T follicular helper cell (primary cell): ENCODE measurements at places on chromosomes 3 and 15.

DNA sequence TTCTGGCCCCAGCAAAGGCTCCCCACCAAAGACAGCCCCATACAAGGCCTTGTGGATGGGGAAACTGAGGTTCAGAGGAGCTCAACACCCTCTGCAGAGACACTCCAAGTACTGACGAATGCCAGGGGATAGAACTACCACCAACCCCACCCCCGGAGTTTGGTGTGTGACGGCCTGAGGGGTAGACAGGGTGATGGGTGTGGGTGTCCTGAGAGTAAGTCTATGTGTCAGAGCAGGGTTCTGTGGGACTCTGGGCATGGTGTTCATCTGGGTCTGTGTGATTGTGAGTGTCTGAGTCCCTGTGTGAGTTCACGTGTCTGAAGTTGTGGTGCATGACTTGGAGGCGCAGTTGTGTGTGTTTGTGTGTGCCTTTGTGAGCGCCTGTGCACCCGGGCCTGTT, 7.4 kb downstream of the PTH1R start:
- DNase-seq = no peak

- DNase-seq = no peak
These were observed 9.9 kb downstream of the ARL6IP5 start for GRCh38 chr3:69094467-69095205.

DNA sequence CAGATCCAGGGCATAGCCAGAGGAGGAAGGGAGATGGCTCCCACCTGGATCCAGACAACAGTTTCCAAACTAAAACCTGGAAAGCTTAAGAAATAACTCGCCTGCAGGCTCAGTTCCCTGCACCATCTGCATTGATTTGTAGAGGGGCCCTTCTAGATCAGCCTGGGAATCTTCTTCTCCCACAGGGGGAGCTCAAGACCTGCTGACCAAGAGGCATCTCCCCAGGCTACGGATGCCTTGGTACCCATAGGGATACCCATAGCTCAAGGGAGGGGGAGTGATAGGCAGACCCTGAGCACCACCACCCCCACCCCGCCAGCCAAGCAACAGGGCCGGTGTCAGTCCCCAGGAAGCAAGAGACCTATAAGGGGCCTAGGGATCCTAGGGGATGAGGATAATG, 28.0 kb upstream of the DCLK3 start:
- DNase-seq = no peak

- peak; percentile 1 for DNase-seq
These were observed 31.2 kb downstream of the GOLGB1 start for GRCh38 chr3:121718205-121718846.

- no peak for DNase-seq
These were observed 18.0 kb upstream of the COMMD2 start for GRCh38 chr3:149770246-149770645.

- no peak for DNase-seq
These were observed 979.1 kb downstream of the MCTP2 start for GRCh38 chr15:95210436-95210981.

GRCh38 chr15:96053781-96054428, 276.6 kb upstream of the NR2F2 start:
- DNase-seq = no peak

DNA sequence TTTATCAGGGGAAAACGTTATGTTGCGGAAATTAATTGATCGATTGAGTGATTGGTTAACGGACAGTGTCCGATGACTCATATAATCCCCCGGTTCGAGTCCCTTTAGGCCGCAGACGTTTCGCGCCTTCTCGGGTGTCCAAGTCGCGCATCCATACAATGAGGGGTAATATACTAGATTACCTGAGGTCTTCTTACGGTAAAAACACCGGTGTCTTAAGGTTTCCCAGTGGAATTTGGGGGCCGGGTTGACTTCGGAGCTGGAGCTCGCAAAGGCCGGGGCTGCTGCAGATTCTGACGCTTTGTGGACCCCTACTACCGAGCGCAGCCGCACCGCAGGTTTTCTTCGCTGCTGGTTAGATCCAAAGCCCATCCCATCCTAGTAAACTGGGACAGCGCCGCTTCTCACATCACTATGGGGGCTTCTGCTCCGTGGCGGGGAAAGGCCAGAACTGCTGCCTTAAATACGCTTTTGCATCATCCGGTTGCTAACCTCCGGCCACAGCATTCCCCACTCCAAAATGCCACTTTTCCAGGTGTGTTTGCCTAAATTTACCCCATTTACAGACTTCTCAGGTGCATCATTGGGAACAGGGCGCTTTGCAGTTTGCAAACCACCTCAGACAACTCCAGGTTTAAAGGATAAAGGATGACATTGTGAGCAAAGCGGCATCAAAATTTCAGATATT, 858 bp upstream of the SACM1L start:
- no peak for DNase-seq

DNA sequence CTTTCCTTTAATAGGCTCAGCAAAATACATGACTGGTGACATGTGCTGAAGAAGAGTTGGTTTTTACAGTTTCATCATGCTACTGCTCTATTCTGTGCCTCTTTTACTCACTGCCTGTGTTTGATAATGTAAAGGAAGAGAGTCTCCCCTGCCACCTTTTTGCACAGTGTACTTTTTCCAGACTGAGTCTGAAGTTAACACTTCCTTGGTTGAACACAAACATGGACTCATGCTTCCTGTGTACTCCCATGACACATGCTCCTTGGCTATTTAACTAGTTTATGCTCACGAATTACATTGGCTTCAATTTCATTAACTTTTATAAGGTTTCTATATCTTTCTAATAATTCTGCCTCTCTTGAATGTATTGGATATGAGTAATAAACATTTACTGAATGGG, 396.1 kb downstream of the VGLL3 start:
- no peak for DNase-seq

- no peak for DNase-seq
These were observed 35.1 kb upstream of the IL12A start for GRCh38 chr3:159953325-159954085.

DNA sequence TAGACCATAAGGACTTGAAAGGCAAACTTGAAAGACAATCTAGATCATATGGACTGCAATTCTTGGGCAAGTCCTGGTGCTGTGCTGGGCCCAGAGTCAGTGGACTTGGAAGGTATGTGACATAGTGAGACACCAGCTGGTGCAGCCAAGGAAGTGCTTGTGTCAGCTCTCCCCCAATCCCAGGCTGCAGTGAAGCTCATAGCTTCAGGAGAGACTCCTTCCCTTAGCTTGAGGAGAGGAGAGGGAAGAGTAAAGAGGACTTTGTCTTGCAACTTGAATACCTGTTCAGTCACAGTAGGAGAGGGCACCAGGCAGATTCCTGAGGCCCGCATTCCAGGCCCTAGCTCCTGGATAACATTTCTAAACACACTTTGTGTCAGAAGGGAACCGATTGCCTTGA, 127.4 kb upstream of the ZPLD1 start:
- no peak for DNase-seq

- no peak for DNase-seq
These were observed 22.7 kb upstream of the IGF2BP2 start for GRCh38 chr3:185847506-185847905.

DNA sequence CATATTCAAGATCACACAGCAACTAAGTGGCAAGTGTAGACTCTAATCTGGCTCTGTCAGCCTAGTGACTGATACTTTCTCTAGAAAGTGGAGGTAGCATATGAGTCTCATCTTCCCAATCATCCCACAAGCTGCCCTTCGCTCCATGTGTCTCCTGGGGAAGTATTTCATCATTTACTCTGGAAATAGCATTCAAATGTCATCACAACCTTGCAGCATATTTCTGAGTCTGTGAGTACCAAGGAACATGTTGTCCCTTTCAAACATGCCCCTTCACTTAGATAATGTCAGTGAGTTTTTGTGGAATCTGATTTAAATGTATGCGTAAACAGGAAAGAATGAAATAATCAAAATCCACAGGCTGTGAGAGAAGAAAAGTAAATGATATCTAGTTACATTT, 322.9 kb downstream of the SLC9A9 start:
- no peak for DNase-seq

DNA sequence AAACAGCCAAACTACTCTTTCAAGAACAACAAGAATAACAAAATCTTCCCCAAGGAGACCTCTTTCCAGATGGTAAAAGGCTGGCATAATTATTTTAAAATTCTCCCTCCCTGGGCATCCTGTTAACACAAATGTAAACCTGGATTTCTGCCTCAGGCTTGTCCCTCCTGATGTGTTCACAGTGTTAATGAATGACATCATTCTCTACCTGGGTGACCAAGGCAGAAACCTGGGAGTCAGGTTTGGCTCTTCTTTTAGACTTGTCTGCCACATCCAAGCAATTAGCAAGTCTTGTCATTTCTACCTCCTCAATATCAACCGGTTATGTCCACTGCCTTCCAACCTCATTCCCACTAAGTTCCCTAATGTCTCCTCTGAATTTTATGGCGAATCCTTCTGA, 368.7 kb upstream of the TBL1XR1 start:
- no peak for DNase-seq

GRCh38 chr15:44215594-44215993, 20.5 kb upstream of the FRMD5 start:
- DNase-seq = no peak

- DNase-seq = no peak
These were observed 84.4 kb upstream of the C2CD4B start for GRCh38 chr15:62249501-62249900.

DNA sequence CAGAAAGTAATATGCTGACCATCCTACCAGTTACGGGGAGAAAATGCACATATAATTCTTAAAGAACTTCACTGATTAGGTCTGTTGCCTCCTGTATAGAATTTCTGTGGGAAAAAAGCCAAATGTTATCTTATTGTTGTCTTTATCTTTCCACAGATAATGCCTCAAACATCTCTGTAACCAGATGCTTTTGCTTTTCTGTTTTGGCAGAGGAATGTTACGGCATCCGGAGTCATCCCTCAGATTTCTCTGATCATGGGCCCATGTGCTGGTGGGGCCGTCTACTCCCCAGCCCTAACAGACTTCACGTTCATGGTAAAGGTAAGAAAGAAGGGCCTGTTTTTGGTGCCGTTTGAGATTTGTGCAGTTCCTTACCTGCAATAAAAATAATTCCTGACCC, 33.5 kb downstream of the PCCB start:
- no peak for DNase-seq

DNA sequence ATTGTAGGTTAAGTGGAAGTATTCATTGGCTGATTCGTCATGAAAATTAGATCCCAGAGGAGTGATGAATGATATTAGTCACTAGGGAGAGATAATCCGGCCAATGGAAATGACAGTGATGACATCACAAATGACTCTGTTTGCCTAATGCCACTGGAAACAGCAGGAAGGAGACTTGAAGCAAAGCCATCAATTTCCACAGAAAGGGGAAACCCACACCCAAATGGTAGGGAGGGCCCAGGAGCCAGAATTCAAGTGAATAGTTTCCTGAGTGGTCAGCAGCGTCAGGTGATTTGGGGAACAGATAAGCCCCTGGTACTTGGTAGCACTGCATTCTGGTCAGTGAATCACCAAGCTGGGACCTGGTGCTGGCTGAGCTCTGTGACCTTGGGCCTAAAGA, 3.3 kb upstream of the ADAMTS9 start:
- DNase-seq = no peak

- no peak for DNase-seq
These were observed 35.6 kb downstream of the NSUN3 start for GRCh38 chr3:94098452-94098851.

- no peak for DNase-seq
These were observed 1015.8 kb upstream of the EPHA6 start for GRCh38 chr3:95798628-95799027.

- no peak for DNase-seq
These were observed 306.2 kb upstream of the DPPA4 start for GRCh38 chr3:109643590-109643989.

- DNase-seq = no peak
These were observed 130.0 kb upstream of the BNIP2 start for GRCh38 chr15:59819092-59819491.

DNA sequence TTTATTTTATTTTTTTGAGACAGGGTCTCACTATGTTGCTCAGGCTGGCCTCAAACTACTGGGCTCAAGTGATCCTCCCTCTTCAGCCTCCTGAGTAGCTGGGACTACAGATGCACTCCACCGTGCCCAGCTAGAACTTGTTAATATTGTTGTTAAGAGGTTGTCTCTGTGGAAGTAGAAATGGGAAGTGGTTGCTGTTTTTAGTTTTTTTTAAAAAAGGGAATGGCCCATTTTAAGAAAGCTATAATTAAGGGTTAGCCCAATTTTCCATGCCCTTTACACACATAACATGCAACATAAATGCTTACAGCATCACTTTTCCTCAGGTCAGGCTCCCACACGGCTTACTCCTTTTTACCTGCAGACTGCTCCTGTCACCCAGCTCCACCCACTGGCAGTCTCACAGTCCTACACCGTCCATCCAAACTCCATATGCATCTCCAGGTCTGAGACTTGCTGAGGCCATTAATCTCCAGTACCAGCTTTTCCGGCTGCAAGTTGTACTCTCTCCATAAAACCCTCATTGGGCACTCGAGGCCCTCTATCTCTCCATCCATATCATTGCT, 19.8 kb downstream of the MORC1 start:
- DNase-seq = no peak

GRCh38 chr15:57919754-57920153, 145.8 kb downstream of the ALDH1A2 start:
- no peak for DNase-seq

DNA sequence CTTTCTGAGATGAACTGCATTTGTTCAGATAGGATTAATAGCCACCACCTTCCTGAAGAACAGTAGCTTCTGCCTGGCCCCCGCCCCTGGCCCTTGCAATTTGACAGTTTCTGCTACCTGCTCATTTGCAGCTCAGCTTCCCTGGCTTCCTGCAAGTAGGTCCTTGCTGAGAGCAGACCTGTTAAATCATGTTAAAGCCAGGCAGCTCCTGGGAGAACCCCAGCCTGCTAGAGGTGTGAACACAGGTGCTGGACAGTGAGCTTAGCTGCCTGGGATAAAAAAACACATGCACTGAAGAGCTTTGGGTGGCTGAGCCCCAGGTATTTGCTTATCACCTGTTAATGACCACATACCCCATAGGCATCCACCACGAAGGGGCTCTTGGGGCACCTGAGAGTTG, 143.4 kb downstream of the PTPRG start:
- no peak for DNase-seq

- DNase-seq = no peak
These were observed 46.2 kb downstream of the TBL1XR1 start for GRCh38 chr3:177150970-177151627.

GRCh38 chr3:82130046-82130445, 368.6 kb upstream of the GBE1 start:
- DNase-seq = no peak

DNA sequence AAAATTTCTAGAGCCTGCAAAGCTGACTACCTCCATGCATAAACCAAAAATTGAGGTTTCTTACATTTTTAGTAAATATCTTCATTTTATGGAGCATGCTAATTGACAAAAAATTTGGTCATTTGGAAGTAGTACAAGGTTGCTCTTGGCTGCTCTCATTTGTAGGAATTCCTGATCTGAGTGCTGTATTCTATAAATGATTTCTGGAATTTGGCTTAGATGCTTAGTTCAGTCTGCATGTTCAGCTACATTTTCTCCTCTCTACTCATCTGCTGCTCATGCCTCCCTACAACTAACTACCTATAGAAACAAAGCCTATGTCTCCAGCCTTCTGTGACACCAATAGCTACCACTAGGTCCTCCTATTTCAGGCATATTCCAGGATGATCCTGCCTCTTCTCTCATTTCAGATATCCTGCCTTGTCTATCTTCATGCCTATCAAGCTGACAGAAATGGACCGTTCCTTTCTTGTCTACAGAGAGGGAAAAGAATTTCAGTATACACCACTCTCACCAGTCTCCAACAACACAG, 901.1 kb downstream of the TBL1XR1 start:
- no peak for DNase-seq

- DNase-seq = no peak
These were observed 66.9 kb downstream of the FNDC3B start for GRCh38 chr3:172106037-172106954.
